ENCODE measurements at places on chromosomes 6 and 20. TPM values are rescaled to one million over a fixed set of nuclear protein-coding genes. Genes with fewer than 3 reads are reported as not detected.
A peak's percentile ranks its signal among the peaks of the same experiment; 100 is the strongest.

TOP1 gene
- total RNA-seq = 41.8 TPM

ZBTB46 gene
- total RNA-seq = 17.9 TPM

GRCh38 chr6:170025935-170026750, 264.7 kb downstream of the DLL1 start:
- H3K4me1 ChIP-seq = no peaks in the 10 kb centered on the region
- no peak overlapping the region for H3K27ac ChIP-seq
- no peaks in the 10 kb centered on the region for H3K27me3 ChIP-seq
- H3K36me3 ChIP-seq = no peaks in the 10 kb centered on the region

DNA sequence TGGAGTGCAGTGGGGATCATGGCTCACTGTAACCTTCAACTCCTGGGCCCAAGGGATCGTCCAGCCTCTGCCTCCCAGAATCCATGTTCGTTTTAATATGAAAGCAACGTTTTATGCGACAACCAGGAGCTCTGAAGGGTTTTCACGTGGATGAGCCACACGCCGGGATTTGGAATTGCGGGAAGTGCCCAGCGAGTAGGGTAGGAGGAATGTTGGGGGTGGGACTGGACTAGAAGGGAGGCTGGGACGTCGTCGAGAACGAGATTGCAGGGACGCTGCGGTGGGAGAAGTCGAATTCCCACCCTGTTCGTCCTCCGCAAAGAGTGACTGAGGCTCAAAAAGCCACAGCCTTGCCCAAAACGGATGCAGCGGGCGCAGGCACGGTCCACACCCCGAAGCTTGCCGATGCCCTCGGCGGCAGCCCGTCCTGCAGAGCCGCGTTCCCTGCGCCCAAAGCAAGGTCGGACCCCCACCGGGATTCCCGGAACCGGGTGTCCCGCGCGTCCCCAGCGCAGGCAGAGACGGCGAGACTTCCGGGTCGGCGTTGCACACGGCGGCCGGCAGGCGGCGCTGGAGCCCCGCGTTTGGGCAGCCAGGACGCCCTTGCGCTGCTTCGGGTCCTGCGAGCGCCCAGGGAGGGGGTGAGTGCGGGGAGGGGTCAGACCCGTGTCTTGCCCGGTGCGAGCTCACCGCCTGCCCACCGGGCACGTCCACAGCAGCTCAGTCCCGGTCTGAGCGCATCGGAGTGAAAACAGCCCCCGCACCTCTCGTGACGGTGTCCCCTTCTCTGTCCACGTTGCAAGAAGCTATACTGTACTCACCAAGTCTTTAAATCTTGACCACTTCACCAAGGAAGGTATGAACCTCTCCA, 87.8 kb downstream of the DHX35 start:
- no peak overlapping the region for H3K27ac ChIP-seq
- H3K4me3 ChIP-seq = peak overlapping the region; percentile 71
- H3K36me3 ChIP-seq = no peaks in the 10 kb centered on the region

EPHA7 gene
- total RNA-seq = 2.0 TPM

DNA sequence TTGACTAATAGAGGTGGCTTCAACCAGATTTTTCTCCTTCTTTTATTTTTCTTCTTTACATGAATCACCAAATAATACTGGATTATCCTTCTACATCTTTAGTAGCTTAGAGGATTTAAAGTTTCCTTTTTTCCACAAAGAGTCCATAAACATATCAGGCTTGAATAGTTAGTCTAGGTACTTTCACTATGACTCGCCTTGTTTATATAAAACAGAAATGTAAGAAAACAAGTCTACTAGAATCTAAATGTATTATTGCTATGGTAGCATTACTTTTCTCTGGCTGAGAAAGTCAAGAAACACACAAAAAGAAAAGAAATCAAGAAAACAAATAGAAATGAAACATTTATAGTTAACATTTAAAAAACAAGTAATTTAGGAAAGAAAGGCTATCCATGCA, 215.2 kb downstream of the PTPRK start:
- H3K4me3 ChIP-seq = no peak overlapping the region
- H3K27me3 ChIP-seq = no peaks in the 10 kb centered on the region
- no peaks in the 10 kb centered on the region for H3K36me3 ChIP-seq
- no peak for DNase-seq

SNAP91 gene
- 2.0 TPM for total RNA-seq

BPIFA1 gene
- total RNA-seq = not detected
